ENCODE measurements at places on chromosomes 7 and 10.

DNA sequence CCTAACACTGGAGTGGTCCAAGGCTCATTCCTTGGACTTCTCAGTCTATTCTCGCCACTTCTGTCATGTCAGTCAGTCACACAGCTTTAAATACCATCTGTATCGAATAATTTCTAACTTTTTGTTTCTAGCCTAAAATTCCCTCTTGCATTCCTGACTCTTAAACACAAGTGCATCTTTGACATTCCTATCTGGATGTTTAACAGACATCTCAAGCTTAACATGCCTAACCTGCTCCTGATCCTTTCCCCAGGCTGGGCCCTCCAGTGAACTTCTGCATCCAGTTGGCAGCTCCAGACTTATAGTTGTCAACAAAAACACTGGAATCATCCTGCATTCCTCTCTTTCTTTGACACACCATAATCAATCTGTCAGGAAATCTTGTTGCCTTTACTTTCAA lies 4.5 kb upstream of the ABCB4 start:
- DNase-seq: no peak

DNA sequence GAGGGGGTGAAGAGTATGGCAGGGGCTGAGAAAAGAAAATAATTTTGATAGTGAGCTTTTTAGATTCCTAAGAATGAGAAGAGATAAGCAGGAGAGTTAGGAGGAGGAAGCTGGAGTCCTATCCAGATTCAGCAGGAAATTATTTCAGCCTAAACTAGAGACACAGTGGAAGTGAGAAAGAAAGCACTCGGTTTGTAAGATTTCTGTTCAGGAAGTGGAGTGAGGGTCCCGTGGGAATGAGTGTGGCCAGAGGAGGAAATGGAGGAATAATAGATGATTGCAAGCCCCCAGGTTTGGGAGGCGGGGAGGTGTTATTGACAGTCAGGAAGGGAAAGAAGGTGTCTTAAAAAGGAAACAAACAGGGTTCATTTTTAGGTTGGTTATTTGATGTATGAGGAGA lies 84.8 kb upstream of the NRP1 start:
- no peak for DNase-seq

- DNase-seq: no peak
These were observed 124.8 kb downstream of the ADCY1 start for GRCh38 chr7:45699015-45699309.

- no peak for DNase-seq
These were observed 111.0 kb downstream of the EGFR start for GRCh38 chr7:55129541-55130394.

- DNase-seq: peak; percentile 27
These were observed 26.8 kb upstream of the DGKI start for GRCh38 chr7:137873524-137873923.

- DNase-seq: no peak
These were observed 179.9 kb upstream of the NPVF start for GRCh38 chr7:25408012-25408687.

GRCh38 chr7:77561352-77561751 lies 24.3 kb downstream of the PTPN12 start:
- no peak for DNase-seq

- DNase-seq: no peak
These were observed 146.7 kb upstream of the TMEM196 start for GRCh38 chr7:19920166-19920565.

DNA sequence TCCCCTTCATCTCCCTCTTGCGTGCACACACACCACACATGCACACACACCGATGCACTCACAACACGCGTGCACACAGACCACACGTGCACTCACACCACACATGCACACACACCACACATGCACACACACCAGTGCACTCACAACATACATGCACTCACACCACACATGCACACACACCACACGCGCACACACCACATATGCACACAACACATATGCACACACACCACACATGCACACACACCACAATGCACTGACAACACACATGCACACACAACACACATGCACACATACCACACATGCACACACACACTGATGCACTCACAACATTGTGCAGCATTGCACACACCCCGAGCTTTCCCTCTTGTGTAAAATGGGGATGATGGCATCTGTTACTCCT lies 68.1 kb downstream of the TRRAP start:
- no peak for DNase-seq

DNA sequence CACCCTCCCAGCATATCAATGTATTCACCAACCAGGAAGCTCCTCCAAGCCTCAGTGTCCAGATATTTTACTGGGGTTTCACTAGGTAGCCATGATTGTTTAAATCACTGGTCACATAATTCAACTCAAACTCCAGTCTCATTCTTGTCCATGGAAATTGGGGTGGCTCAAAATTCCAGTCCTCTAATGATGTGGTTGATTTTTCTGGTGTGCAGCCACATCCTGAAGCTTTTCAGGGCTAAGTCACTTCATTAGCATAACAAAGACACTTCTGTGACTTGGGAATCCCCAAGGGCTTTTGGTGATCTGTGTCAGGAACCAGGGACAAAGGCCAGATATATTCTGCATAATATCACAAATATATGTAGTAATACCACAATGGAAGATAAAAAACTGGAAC lies 786.9 kb upstream of the IGFBP3 start:
- DNase-seq: no peak

DNA sequence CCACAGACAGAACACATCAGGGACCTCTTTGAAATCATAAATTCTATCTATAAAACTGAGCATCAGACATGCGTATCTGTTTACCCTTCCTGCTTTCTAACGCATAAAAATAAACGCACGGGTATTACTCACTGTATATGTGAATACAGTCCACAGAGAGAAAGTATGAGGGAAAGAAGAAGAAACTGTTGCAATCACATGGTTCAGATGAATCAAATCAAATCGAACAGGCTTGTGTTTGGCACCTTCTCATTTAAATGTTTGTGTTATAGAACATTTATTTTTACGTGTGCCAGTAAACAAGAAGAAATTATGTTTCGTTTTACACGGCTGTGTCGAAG lies 322.0 kb downstream of the FRMD4A start:
- no peak for DNase-seq
